ENCODE measurements at places on chromosomes 7 and 10.

DNA sequence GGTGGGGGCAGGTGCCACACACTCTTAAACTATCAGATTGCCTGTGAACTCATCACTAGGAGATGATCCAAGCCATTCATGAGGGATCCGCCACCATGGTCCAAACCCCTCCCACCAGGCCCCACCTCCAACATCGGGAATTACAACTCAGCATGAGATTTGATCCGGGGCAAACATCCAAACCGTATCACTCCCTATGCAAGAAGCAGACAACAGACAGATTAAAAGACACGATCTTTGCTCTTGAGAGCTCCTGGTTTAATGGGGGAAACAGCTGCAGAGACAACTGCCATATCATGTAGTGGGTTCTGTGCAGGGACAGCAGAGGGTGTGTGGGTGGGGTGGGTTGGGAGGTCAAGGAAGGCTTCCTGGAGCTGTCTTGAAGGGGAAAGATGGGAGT, 123.6 kb downstream of the EMX2 start:
- no peak for DNase-seq

GRCh38 chr7:137454246-137454724, 110.8 kb upstream of the PTN start:
- DNase-seq = no peak

DNA sequence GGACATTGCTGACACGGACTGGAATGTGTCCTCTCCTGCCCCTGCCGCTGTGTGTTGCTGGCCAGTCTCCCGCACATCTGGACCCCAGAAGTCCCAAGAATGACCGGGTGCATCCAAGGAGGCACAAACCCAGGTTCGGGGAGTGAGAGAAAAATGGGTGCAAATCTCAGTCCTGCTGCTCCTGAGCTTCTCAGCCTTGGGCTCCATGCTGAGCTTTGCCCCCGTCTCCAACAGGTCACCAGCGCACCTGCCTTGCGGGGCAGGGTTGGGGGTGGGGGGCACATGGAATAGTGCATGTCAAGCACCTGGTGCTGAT, 6.0 kb upstream of the NANOS1 start:
- DNase-seq = no peak

GRCh38 chr10:109341986-109342385, 581.3 kb downstream of the XPNPEP1 start:
- no peak for DNase-seq

DNA sequence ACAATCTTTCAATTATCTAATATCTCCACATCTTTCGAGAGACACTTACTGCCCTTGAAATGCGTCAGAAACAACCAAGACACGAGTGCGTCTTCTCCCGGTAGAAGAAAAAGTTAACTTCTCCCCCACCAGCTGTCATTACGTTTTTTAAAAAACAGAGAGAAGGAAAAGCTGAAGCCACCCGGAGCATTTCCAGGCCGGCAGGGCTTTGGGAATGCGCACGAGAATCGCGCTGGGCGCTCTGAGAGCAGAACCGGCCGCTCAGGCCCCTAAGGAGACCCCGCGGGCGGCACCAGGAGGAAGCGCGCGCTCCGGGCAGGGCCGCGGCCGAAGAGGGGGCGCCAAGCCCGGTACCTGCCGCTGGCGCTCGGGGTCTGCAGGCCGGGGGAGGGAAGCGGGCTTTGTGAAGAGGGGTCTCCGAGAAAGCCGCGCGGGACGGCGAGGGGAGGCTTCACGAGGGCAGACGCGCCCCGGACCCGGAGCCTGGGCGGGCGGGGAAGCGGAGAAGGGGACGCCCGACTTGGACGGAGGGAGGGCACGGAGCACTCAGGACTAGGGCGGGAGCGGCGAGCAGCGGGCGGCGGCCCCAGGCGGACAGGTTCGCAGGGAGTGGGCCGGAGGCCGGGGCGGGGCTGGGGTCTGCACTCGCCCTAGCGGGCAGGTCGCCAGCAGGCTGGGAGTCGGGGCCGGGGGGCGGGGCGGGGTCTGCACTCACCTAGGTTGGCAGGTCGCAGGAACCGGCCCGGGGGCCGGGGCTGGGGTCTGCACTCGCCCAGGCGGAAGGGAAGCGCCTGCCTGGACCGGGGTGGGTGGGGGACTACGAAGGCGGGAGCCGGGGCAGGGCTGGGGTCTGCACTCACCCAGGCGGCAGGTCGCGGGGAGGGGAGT, 932 bp downstream of the ESYT2 start:
- no peak for DNase-seq

GRCh38 chr7:140062118-140062527, 628 bp downstream of the PARP12 start:
- peak; percentile 41 for DNase-seq

GRCh38 chr7:2684501-2684900, 3.5 kb upstream of the AMZ1 start:
- DNase-seq = no peak

DNA sequence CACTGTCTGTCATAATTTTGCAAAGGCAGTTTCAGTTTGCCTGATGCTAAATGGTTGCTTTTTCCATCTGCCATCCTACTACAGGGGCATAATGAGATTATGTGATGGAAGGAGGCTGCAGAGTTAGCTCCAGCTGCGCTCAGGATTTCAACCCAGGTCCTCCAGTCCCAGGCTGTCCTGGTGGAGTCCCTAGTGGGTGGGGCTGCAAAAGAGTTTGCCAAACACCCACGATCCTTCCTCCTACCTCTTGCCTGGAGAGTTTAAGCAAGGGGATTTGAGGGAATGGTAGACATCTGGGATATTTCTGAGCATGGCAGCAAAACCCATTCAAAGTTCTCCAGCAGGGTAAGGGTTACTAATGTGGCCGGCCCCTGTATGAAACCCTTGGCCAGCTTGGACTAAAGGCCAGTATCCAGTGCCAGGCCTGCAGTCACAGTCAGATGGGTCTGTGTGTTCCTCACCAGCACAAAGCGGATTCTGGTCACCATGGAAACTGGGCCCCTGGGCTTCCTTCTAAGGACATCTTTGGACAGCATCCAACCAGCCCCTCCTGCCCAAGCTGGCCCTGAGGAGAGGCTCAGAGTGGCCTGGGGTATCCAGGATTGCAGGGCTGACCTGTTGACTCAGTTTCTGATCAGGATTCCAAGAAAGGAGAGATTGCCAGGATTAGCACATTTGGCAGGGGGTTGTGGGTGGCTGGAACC, 42.7 kb upstream of the CHST3 start:
- DNase-seq = no peak

DNA sequence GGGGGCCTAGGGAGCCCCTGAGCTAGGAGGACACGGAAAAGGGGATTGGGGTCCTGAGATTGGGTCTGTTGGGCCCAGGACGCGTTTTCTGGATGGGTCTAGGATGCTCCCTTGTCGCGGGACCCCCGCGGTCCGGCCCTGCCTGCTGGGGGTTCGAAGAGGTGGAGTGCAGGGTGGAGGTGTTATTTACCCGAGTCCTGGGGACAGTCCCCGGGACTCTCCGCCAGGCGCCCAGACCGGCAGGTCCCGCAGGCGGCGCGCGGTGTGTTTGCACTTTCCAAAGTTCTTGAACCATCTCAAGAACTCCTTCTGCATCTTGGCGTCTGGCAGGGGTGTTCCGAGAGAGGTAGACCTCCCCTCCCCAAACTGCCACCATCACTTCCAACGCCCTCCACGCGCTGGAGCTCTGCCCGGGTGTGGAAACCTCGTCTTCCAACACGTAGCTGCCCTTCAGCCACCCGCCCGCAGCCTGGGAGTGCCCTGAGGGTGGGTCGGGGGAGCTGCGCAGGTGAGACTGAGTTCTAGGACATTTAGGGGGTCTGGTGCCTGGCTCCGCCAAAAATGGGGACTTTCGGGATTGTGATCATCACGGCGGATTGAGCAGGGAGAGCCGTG, 569 bp downstream of the CAV1 start:
- DNase-seq = peak; percentile 20

DNA sequence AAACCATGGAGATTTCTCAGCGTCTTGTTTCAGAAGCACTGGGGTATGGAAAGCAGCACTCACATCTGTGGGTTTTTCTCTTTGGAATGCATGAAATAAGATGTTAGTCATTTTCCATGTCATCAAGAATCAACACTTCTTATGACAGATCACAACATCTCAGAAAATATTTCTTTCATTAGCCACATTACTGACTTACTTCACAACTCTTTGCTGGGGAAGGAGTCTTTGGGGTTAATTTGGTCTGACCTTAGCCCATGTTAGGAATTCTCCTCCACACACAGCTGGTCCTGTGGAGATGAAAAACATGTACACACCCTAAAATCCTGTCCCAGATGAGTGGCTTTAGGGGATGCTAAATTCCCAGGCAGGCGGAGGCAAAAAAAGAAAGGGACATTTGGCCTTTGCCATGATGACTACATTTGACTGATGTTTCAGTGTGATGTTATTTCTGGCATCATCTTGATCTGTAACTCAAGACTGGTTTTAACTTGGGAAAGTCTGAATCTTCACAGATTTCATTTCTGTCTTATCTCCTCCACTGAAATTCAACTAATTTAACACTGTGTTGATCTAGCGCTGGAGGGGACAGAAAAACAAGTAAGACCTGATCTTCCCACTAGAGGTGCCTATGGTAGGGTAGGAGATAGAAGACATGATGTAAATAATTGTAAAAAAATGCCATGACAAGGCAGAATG, 363.2 kb downstream of the PRPF18 start:
- DNase-seq = no peak

DNA sequence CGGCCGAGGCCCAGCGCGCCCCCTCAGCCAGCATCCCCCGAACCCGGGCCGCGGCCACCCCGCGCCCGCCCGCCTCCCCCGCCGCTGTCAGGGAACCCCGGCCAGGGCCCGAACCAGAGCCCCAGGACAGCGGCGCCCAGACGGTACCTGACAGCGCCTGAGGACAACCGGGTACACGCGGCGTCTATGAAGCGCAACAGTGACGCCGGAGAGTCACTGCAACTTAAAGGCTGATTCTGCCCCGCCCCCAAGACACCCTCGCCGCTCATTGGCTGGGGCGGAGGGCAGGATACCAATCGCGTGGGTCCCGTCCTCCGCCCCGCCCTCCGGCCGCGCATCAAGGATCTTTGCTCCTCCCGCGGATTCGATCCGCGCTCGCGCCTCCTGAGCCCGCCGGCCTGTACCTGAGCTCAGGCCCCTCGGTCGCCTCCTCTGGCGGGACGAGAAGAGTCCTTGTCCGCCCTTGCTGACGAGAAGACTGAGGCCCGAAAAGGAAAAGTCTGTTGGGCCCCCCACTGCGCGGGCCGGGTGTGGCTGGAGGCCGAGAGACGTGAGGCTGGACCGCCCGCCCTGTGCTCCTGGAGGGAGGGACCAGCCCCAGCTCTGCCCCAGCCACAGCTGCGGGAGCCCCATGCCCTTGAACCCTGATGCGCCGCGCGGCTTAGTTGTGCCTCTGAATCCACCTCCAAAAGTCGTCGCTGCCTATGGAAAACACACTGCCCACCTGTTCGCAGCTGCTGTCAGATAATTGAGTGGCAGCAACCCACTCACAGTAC, at the start of gene OAT:
Gene OAT (minus strand): TSS at position 198 of the 776 bp plus-strand sequence. CDS start 6,752 bp downstream, outside the sequence.
- peak; percentile 95 for DNase-seq

- DNase-seq = no peak
These were observed 1043.5 kb upstream of the SORCS1 start for GRCh38 chr10:108208038-108208437.

GRCh38 chr10:79886345-79886744, 59.8 kb downstream of the NUTM2E start:
- no peak for DNase-seq

DNA sequence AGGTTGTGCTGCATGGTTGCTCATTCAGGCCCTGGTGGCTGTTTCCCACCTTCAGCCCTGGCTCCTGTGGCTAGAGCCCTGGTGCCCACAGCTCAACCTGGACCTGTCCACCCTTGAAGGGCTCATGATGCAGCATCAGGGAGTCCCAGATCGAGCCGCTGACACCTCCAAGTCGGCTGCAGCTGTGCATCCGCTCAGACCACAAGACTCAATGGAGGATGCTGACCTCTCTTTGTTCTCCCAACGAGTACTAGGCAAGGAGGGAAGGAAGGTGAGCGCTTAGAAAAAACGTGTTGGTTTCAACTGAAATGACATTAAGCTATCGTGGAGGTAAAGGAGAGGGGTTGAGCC, 9.5 kb upstream of the C10orf95 start:
- no peak for DNase-seq

DNA sequence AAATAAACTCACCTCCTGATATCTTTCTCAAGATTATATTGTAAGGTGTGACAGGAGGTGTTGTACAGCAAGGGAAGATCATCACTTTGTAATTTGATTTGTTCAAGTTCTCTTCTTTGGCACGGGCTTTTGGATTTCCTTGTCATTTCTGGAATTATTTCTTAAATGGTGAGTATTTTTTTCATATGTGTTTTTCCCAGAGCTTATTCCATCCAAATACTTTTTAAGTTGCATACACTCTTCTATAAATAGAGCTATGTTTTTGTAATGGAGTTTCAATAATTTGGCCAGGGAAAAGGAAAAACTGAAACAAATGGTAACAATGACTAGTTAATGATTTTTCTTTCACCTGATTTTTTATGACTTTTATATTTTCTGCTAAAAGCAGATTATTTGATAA, 92.5 kb downstream of the CFAP58 start:
- no peak for DNase-seq

DNA sequence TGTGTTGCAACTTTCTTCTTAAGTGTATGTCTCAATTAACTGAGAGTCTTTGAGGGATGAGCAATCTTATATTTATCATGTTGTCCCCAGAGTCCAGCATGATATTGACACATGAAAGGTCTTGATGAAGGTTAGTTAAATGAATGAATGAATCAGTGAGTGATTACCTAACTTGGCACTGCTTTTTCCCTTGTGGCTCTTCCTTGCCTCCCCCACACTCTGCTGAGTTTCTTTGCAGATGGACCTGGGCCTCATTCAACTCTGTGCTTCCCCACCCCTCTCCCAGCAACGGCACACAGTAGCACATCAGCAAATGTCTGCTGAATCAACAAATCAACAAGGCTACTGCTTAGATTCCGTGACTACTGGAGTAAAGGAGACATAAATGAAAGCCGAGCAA, 235.1 kb upstream of the CXCL12 start:
- DNase-seq = no peak

DNA sequence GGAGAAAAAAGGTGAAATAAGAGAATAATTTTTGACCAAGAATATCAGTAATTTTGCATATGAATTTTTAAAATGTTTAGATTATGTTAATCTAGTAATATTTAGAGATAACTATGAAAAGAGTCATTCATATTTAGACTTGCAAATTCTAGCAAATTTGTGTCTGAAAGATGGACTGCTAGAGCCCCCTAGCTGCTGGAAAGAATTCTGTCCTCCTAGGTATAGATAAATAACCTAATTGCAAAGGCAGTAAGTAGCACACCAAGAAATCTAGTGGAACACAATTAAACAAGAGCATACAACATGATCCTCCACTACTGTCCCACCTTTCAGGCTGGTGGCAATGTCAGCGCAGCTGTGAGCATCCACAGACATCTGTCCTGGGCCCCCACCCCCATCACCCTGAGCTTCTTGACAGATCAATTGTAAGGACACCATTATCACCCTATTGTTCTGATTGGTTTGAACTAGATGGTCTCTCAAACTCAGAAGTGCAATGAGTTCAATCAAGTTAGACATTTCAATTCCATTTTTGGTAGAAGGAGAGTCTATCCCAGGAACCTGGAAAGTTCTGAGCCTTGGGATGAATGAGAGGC, 15.0 kb upstream of the GFRA1 start:
- DNase-seq = no peak

GRCh38 chr10:34403512-34403911, 411.6 kb downstream of the PARD3 start:
- no peak for DNase-seq

- no peak for DNase-seq
These were observed 14.9 kb upstream of the ANAPC16 start for GRCh38 chr10:72200883-72201282.

GRCh38 chr10:3482200-3482993, 302.6 kb downstream of the KLF6 start:
- DNase-seq = no peak
